ENCODE measurements at places on chromosomes 13 and 19. TPM values are rescaled to one million over a fixed set of nuclear protein-coding genes. Genes with fewer than 3 reads are reported as not detected.

The LGALS16 gene
- polyA plus RNA-seq = not detected

The GARIN5A gene
- 1.4 TPM for polyA plus RNA-seq

The HSPB6 gene
- 18.3 TPM for polyA plus RNA-seq

The RFPL4AL1 gene
- polyA plus RNA-seq = not detected

The LGALS7 gene
- polyA plus RNA-seq = 405 TPM

The NEK3 gene
- polyA plus RNA-seq = 8.7 TPM

The CBARP gene
- polyA plus RNA-seq = 1.3 TPM

The ZNF540 gene
- polyA plus RNA-seq = 1.6 TPM

The KIR2DL4 gene
- not detected for polyA plus RNA-seq

The GNG7 gene
- polyA plus RNA-seq = 2.4 TPM

The CCL25 gene
- polyA plus RNA-seq = not detected

The TLE2 gene
- polyA plus RNA-seq = 16.0 TPM

The NCR1 gene
- polyA plus RNA-seq = not detected

The ZNF667 gene
- 1.9 TPM for polyA plus RNA-seq

The CEACAM7 gene
- polyA plus RNA-seq = 59.6 TPM

The FPR3 gene
- 0.26 TPM for polyA plus RNA-seq

The PLIN4 gene
- 4.1 TPM for polyA plus RNA-seq

The LRP3 gene
- polyA plus RNA-seq = 4.1 TPM

The CCDC169 gene
- polyA plus RNA-seq = 0.12 TPM

The C13orf46 gene
- 0.04 TPM for polyA plus RNA-seq

The MCEMP1 gene
- 0.53 TPM for polyA plus RNA-seq

Data from esophagus (tissue), 2 donors.